ENCODE measurements at places on chromosomes 5 and 9.
A peak's percentile ranks its signal among the peaks of the same experiment; 100 is the strongest.

DNA sequence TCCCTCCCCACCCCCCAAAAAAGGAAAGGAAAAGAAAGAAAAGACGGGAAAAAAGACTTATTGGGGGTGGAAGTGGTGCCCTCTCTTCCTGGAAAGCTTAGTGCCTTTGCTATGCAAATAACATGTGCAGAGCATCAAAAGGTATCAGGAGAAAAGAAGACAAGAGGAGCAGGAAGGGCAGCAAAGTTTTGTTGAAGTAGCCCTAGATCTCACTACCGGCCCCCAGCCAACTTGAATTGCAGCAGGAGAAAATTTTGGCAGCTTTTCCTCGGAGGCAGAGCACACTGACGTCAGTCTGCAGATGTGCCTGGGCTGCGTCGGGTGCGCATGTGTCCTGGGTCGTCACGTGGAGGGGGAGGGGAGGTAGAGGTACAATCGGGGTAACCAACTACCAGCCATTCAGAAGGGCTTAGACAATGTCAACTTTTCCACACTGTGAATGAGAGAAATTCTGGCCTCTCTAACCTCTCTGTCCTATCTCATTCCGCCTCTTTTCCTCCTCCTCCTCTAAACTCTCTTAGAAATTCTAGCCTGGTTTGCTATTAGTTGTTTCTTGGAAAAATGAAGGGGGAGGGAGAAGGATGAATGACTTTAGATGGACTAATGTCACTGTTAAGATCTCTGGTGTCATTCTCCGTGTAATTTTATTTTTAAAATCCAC is at the start of gene ADAMTS6:
TSS of gene ADAMTS6 (minus strand) at position 286 of the 661 bp plus-strand sequence. CDS start 8,247 bp downstream, outside the sequence.
- peak; percentile 77 for ATAC-seq

- ATAC-seq: no peak
These were observed 4.4 kb upstream of the EXOC3 start for GRCh38 chr5:438481-438981.

GRCh38 chr9:18605766-18606180 is 131.8 kb downstream of the ADAMTSL1 start:
- no peak for ATAC-seq

GRCh38 chr5:61734966-61735365 is 402.9 kb downstream of the ZSWIM6 start:
- peak; percentile 69 for ATAC-seq

DNA sequence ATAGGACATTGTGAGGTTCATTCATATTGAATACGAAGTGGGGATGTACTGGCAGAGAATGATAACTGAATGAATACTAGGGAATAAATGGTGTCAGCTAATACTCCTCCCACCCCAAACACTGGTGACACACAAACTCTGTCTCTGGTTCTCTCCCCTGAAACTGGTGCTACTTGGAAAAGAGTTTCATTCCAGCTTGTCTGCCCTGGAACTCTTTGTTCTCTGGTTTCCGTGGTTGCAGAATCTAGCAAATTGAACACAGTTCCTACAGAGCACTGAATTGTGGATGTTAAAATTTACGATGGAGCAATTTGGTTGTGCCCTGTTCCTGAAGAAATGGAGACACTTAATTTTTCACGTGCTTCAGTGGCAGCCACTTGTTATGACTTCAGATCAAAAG is 181.7 kb downstream of the KCTD16 start:
- ATAC-seq: peak; percentile 38

All from SK-N-SH treated with all-trans-retinoic acid at 6 μM for 48 hours (cell line).